ENCODE measurements at places on chromosomes 1 and 21.

DNA sequence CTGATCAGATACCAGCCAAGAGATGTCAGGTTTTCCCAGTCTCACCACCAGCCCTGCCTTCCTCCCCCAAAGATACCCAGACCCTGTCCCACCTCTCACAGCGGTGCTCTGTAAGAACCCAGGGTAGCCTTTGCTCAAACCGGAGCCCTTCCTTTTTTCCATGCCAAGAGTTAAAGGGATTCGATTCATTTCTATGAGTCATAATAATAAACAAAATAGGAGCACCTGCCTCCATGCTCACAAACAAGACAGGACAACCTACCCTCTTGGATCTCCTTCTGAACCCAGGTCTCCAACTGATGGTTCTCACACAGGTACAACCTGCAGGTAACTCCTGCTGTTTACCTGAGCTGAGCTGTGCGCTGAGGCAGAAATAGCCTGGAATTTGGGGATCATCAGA is 5.9 kb upstream of the ATP1A2 start:
- DNase-seq: no peak

GRCh38 chr1:172308577-172308976 is 111.9 kb upstream of the C1orf105 start:
- no peak for DNase-seq

DNA sequence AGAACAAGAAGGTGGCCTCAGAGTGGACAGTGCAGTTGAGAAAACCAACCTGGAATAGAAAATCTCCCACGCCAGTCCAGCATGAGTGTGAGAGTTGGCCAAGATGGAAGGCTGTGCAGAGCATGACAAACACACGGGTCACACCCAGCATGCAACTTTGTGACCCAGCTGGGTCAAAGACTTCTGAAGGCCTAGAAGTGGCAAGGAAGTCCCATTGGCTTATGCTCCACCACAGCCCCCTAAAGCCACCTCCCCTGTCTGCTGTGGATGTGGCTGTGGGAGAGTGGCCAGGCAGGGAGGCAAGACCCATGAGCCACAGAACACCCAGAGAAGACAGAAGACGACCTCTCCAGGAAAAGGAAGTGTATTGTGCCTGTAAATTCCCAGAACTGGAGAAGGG is 13.6 kb downstream of the BATF3 start:
- DNase-seq: no peak

- DNase-seq: no peak
Measured at GRCh38 chr1:177928952-177929351, 40.9 kb downstream of the SEC16B start.

- no peak for DNase-seq
Measured at GRCh38 chr1:101175466-101175865, 61.4 kb upstream of the S1PR1 start.

- no peak for DNase-seq
Measured at GRCh38 chr1:228911225-228912210, 176.2 kb downstream of the RHOU start.

DNA sequence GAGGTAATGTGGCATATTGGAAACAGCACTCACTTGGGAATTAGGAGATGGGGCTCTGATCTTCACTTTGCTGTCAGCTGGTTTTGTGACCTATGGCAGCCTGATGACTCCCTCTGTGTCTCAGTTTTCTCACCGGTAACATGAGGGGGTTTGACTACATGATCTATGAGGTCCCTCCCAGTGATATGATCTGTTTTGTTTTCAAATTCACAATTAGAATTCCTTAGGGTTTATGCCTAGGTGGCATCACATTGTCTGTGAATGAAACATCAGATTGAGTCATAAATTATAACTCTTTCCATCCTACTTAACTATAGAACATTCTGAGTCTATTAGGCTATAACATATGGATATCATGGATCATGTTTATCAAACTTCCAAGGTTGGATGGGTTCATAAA is 386.6 kb downstream of the PTBP2 start:
- no peak for DNase-seq

- DNase-seq: no peak
Measured at GRCh38 chr1:116722016-116722838, 32.0 kb upstream of the CD2 start.

DNA sequence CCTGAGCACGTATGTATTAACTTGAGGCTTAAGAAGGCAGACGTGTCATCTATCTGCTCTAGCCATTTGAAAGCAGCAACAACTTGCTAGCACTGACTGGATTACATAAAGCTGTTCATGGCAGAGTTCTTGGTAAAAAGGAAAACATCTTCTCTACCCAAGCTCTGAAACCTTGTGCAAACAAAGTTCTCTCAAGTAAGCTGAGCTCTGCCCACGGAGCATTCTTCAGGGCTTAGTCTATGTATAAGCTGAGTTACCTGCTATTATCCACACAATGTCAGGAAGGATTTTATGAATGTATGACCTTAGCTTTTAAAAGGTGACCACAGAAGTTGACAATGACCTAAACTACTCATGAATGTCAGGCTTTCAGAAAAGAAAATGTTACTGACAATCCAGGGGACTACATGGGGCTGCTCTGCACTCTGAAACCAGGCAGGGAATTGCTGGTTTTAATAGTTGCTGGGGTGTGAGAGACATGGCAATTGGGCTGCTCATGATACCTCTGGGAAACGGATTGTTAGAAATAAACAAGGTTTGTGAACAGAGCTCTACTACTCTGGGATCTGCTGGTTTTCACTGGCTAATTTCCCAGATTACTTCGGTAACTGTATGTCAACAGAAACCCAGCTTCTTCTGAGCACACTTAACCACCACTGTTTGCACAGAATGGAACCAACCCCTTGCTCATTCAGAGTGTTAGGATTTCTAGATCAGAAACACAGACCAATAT is 29.6 kb upstream of the CCN1 start:
- no peak for DNase-seq

- no peak for DNase-seq
Measured at GRCh38 chr1:83905315-83905907, 93.5 kb downstream of the TTLL7 start.

- DNase-seq: no peak
Measured at GRCh38 chr1:22830041-22830566, 119.5 kb downstream of the EPHB2 start.

DNA sequence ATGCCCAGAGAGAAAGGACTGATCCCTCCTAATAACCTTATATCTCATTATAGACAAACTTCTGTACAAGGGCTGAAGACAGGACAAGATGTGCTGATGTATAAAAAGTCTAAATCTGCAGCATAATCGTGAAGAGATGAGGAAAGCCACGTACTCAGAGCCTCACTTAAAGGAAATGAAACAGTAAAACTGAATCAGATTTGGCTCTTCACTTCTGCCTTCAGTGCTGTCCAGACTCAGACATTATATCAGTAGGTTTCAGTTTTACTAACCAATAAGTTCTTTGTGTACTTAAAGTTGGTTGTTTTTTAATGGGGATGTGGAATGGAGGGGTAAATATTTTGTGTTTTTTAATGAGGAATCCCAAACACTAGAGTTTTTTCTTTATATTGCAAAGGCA is 45.3 kb upstream of the RGS1 start:
- no peak for DNase-seq

GRCh38 chr1:152050886-152051675 is 14.3 kb upstream of the S100A11 start:
- DNase-seq: no peak

DNA sequence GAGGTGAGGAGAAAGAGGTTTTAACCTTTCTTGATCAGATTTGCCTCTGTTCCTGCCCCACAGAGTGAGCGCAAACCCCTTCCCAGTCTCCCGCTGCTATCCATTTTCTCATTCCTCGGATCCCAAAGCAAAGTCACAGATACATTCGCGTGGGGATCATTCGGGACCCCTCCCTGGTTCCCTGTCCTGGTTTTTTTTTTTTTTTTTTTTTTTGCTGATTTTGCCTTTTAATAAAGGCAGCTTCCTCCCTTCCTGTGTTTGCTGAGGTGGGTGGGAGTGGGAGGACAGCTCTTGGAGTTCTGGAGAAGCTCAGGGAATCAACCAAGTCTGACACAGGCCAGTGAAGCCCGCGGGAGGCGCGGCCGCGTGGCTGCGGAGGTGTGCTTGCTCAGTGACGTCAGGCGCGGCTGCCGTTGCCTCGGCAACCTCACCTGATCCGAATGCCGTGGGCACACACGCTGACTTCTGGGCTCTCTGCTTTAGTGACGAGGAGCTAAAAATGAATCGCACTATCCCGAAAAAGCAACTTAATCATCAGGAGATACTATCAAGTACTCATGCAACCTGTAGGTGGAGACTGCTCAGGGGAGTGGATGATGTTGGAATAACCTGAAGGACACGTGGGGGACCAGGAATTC is 106.4 kb downstream of the TBX19 start:
- peak; percentile 67 for DNase-seq

- DNase-seq: no peak
Measured at GRCh38 chr1:191536791-191537429, 621.4 kb upstream of the RGS18 start.

DNA sequence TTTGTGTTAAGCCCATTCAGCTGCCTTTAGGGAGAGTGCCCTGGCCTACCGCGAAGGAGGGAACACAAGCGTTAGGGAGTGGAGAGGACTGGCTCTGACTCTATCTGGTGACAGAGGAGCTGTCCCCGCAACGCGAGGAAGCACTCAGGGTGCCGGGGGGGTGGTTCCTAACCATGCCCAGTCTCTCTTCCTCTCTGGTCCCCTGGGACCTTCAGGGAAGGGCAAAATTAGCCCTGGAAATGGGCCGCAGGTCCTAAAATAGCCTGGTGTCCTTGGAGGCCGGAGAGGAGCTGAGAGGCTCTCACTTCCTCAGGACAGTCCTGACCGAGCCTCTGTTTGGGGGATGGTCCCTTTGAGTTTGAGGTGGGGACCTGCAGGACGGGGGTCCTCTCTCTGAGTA is 5.8 kb downstream of the SLC45A1 start:
- no peak for DNase-seq

DNA sequence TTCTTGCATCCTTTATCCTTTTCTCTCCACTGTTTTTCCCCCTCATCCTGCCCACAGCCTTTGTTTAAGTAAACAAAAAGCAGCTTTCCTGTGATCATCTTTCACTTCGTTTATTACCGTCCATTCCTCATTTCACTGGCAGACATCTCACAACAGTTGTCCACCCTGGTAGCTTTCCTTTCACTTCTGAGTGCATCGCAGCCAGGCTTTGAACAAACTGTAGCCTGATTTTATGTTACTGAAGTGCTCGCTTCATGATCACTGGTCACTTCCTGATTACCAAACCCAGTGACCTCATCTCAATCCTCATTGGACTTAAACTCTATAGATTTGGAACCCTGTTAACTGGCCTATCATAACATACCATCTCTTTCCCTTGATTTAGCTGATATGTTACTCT is 67.7 kb downstream of the SDCCAG8 start:
- no peak for DNase-seq

DNA sequence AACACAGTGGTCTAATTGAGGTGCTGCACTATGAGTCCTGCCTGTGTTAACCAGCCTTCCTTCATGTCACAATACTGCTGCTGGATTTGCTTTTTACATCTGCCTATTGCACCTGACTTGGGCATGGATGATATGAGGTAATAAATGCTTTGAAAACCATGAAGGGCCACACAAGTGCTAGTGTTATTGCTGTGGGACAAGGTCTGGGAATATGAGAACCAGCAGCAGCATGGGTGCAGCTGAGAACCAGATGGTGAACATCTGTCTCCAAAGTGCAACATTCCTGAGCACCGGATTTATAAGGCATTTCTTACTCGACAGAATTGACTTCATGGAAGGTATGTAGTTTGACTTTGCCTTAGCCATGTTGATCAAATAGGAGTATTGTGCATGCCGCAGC is 16.6 kb downstream of the TRIM45 start:
- DNase-seq: no peak

- DNase-seq: no peak
Measured at GRCh38 chr1:28190337-28190979, 14.0 kb upstream of the PTAFR start.

GRCh38 chr1:111515291-111516004 is 12.0 kb upstream of the ADORA3 start:
- DNase-seq: no peak

DNA sequence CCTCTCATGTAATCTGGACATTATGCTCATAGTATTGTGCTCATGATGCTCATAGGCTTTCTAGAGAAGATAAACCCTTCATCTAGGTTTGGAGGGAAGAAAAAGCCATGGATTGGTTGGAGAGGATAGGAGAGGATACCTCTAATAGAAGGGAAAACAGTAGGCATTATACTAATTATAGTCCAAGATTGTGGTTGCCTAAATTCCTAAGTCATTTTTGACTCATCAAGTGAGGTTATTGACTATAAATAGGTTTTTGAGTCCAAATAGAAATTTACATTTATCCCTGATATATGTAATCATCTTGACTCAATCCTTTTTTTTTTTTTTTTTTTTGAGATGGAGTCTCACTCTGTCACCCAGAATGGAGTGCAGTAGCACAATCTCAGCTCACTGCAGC is 5.0 kb downstream of the SYT11 start:
- DNase-seq: no peak

- no peak for DNase-seq
Measured at GRCh38 chr1:204709021-204709420, 23.5 kb upstream of the LRRN2 start.

DNA sequence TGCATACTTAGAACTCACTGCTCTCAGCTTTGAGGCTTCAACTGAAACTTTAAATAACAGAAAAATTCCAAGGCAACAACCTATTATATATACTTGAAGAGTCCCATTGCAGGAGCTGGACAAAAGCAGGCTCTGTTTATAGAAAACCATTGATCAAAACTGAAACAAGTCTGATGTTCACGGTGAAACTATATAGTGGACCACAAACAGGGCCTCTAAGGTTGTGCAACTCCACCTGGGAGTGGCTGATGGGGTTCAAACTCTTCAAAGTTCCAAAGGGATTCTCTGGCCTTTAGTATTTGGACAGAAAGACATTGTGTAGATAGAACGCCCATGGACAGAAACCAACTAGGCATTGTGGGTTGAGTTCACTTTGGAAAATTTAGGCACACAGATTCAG is 140.3 kb downstream of the ZC3H11B start:
- DNase-seq: no peak

DNA sequence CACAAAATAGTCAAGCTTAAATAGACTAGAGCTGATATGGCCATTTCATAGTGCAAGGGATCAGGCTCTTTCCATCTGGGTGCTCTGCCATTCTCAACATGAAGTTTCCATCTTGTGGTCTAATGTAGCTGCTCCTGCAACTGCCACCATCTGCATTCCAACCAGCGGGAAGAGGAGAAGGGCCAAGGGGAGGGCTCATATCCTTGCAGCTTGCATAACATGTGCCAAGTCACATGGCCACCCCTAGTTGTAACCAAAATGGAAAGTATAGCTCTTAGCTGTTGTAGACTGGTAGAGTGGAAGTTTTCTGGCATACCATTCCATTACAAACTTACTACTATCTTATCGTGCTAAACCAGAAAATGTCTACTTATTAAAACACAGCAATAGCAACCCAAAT is 38.9 kb upstream of the IVNS1ABP start:
- no peak for DNase-seq

Data from central memory CD8-positive, alpha-beta T cell (primary cell).